Spleen (tissue), 13 donors: ENCODE measurements at places on chromosomes 16 and 17. TPM values are rescaled to one million over a fixed set of nuclear protein-coding genes. Genes with fewer than 3 reads are reported as not detected.

DNA sequence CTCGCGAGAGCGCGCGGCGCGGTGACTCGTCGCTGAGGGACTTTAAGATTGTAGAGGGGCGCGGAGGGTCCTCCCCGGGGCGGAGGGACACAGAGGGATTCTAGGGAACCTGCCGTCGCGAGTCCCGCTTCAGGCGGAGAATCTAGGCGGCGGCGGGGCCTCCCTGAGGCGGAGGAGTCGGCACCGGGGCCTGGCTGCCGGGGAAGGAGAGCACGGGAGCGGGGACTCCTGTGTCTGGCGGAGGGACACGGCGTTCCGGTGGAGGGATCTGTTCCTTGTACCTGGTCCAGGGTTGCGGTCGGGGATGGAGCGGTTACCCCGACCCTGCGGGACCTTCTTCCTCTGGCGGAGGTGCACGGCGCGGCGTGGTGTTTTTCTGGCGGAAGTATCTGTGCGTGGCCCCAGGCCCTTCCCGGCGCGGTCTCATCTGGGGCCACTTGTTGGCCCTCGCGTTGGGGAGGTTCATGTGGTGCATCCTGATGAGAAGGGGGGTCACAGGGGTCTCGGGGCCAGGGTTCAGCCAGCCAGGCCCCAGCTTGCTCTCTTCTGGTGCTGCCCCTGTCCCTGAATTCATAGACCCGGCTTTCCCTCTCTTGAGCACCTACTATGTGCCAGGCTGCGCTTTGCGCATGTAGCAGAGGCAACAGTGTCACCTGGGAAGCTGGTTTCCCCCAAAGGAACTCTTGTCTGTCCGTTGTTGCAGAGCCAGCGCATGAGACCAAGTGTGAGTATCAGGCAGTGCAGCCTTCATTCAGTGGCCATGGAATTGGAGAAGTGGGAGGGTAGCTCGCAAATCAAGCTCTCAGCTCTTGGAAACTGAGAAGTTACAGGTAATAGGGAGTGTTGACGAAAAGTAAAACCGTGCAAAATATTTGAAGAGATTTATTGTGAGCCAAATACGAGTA is 563 bp upstream of the ZKSCAN2 start:
- DNase-seq: peak; percentile 94

DNA sequence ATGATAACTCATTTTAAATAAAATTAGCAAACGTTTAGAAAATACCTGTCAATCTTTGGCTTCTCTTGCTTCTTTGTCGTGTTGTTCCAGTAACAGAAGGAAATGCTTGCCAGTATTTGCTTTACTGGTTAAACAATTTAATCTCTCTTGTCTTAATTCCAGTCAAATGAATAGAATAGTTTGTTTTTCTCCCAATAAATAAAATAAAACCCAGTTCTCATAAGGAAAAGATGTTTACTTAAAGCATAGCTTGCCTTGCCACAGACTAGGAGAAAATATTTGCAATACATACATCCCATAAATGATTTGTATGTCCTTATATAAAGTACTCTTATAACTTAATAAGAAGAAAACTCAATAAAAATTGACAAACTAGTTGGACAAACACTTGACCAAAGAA is 43.9 kb upstream of the TEKT3 start:
- no peak for DNase-seq

GRCh38 chr16:4576008-4576407 is 19.9 kb downstream of the C16orf96 start:
- no peak for DNase-seq

DNA sequence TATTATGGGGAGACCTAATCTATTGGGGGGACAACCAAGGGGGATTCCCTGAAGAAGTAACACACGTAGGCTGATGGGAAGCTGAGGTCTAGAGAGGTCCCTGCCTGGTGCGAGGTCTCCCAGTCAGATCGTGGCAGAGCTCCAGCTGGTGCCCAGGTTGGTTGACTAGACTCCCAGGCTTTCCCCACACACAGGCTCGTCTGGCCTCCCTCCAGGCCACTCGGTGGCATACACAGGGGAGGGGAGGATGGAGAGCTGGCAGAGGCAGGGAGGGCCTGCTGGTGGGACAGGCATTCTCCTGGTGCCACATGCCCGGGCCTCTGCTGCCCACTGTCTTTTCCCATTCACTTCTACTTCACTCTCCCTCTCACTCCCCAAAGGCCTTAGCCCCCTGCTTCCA is 8.5 kb upstream of the SOCS3 start:
- no peak for DNase-seq

- DNase-seq: no peak
These were observed 16.9 kb downstream of the CLEC16A start for GRCh38 chr16:10961231-10961630.

DNA sequence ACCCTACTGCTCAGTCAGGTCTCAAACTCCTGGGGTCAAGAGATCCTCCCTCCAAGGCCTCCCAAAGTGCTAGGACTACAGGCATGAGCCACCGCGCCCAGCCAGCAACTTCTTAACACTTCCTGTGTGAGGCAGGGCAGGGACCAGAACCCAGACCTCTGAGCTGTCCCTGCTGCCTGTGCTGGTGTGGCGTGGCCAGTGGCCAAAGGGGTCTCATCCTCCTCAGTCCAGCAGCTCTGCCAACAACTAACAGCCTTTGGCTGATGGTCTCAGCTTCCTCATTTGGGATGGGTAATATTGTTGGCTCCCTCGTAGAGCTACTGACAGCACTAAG is 1.4 kb upstream of the LLGL1 start:
- DNase-seq: no peak

GRCh38 chr16:23014592-23014991 is 134.7 kb downstream of the USP31 start:
- DNase-seq: no peak

DNA sequence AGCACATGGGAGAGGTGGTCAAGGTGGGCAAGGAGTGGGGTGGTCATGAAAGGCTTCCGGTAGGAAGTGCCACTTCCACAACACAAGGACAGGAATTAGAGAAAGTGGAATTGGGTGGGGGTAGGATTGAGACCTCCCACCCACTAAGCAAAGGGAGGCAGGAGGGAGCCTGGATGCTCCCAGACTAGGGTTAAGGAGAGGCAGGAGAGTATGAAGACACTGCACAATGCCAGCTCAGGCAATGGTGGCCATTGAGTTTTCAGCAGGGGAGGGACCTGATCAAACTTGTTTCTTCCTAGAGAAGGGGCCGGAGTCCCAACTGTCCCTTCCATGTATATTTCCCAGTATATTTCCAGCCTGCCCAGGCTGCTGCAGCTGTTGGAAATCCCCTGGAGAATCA is 3.1 kb upstream of the RAB11FIP4 start:
- no peak for DNase-seq

Gene MYH3
- 4.9 TPM for polyA plus RNA-seq

Gene SMYD4
- 4.7 TPM for polyA plus RNA-seq

Gene MYH2
- 0.11 TPM for polyA plus RNA-seq

Gene CCL8
- 0.48 TPM for polyA plus RNA-seq

Gene NPIPA7
- polyA plus RNA-seq: 17.4 TPM

Gene NPB
- 4.8 TPM for polyA plus RNA-seq

Gene CDH16
- not detected for polyA plus RNA-seq

Gene NPIPA2
- polyA plus RNA-seq: 1.8 TPM
